NCI-H1092 (cell line): ENCODE measurements at places on chromosomes 4 and X.

- DNase-seq = no peak
Measured at GRCh38 chrX:100864657-100865391, 9.3 kb downstream of the NOX1 start.

DNA sequence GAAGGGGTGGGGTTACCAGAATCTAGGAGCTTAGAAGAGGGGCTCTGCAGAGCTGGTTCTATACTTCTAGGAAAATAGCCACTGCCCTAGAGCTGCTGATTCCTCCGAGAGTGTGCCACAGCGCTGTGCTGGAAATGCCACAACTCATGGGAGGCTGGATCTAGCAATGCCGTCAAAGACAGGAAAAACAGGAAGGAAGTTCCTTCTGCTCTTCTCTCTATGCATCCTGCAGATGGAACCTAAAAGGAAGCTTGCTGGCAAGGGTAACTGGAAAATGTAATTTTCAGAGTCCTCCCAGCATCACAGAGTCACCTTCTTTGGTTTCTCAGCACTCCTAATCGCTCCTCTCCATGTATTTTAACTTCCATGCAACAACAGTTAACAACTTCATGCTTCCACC, 121.2 kb upstream of the TLL1 start:
- no peak for DNase-seq

GRCh38 chrX:134569306-134569705, 89.0 kb downstream of the PLAC1 start:
- no peak for DNase-seq

GRCh38 chr4:177356921-177357320, 47.2 kb downstream of the NEIL3 start:
- no peak for DNase-seq
